Vagina (tissue), 2 donors: ENCODE measurements at places on chromosomes 12 and 14.
A peak's percentile ranks its signal among the peaks of the same experiment; 100 is the strongest.

GRCh38 chr12:64911081-64911480 is 86.6 kb downstream of the TBC1D30 start:
- no peak for DNase-seq

DNA sequence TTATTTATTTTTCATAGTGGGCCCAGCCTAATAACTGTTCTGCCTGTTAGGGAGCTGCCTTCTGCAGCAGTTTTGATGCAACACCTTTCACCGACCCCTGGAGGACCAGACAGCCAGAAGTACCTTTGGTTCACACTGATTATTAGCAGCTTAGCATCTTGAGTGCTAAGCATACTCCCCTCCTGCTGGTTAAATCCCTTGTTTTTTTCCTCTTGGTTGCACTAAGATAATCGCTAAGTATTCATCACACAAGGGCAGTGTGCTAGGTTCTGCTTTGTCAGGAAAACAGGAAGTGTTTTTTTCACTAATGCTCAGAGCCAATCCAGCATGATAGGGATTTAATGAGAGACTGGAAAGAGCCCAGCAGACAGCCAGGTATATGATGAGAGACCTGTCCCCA is 437.0 kb downstream of the FUT8 start:
- DNase-seq = no peak

DNA sequence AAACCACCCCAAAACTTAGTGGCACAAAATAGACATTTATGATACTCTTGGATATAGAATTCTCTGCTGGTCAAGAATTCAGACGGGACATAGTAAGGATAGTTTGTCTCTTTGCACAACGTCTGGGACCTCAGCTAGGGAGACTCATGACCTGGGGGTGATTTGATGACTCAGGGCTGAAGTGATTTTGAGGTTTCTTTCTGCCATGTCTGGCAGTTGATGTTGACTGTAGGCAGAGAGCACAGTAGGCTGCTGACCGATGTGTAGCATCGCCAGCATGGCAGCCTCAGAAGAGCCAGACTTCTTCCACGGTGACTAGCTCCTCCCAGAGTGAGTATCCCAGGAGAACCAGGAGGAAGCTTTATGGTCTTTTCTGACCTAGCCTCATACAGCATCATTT is 88.9 kb upstream of the FRMD6 start:
- DNase-seq = no peak

- DNase-seq = no peak
Observed at GRCh38 chr14:73942180-73942579, 7.7 kb downstream of the FAM161B start.

- DNase-seq = no peak
Observed at GRCh38 chr12:97601934-97602720, 139.5 kb downstream of the RMST start.

DNA sequence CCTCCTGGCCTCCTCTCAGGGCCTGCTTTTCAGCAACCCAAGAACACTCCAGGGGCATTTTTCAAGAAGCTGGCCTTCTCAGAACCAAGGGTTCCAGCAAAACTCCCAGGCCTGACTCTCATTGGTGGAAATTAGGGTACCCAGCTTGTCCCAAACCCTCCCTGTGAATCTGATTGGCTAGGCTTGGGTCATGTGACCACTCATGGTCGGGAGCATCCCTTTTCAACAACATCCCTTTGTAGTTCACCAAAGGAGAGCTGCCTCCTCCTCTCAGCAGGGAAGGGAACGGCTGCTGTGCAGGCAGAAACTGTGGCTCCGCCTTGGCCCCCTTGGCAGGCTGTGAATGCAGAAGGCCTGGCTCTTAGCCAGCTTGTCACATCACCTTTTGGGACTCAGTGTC is 94.5 kb downstream of the AACS start:
- DNase-seq = no peak

- no peak for DNase-seq
Observed at GRCh38 chr14:103763730-103764488, 48.3 kb downstream of the ZFYVE21 start.

- no peak for DNase-seq
Observed at GRCh38 chr12:45655743-45656142, 73.8 kb upstream of the ARID2 start.

DNA sequence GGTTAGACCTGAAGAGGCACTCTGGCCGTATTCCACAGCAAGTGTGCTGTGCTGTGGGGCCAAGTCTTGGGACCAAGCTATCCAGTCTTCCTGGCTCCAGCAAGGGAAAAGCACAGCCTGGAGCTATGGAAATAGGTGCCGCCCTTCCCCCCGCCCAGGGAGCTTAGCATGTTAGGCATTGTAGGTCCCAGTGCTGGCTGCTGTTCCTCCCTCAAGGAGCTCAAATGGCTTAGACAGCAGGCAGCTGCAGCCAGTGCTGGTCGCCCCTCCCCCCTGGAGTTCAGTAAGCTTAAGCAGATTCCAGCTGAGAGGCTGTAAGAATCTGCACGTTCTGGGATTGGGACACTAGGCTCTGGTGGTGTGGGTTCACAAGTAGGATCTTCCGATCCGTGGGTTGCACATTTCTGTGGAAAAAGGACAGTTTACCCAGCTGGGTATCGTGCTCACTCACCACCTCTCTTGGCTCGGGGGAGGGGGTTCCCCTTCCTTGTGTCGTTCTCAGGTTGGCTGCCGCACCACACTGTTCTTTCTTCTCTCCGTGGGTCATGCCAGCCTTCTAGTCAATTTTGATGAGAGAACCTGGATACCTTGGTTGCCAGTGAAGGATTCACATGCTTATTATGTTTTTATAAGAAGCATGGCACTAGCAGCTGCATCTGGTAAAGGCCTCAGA is 127.3 kb downstream of the CNTN1 start:
- DNase-seq = no peak

GRCh38 chr12:32115404-32116104 is 8.9 kb downstream of the BICD1 start:
- peak; percentile 91 for DNase-seq

DNA sequence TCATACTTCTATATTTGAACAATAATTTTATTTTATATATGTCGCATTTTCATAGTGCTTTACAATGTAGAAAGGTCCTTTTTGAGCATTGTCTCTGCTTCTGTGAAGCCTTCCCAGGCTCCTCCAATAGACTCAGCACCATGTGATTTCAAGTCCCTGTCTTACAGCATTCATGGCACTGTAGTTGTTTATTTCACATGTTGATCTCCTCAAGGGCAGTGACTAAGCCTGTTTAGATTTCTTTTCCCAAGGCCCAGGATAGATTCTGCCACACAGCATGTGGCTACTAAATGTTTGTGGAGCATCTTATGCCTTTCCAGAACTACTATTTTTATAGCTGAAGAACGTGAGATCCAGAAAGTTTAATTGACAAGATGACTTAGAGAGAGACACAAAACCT is 391.7 kb downstream of the TMEM117 start:
- no peak for DNase-seq

GRCh38 chr14:101083564-101084435 is 180.3 kb upstream of the RTL1 start:
- no peak for DNase-seq
